ENCODE measurements at places on chromosomes 1 and 21.
A peak's percentile ranks its signal among the peaks of the same experiment; 100 is the strongest.

DNA sequence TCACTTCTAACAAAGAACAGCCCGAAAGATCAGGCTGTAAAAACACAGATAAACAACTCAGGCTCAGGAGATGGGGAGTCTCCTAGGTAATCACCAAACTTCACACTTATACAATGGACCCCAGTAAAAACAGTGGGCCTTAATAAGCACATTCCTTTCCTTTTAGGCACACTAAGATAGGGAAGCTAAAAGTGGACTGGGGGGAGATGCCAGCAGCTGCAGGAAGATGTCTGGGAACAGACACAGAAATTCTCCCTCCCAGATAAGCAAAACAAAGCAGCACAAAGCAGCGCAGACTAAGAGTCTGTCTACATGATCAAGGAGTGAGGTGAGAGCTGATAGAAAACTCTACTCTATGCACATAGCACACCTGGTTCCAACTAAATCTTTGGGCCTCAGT is 29.0 kb upstream of the CTBS start:
- DNase-seq: no peak

- DNase-seq: no peak
Observed at GRCh38 chr1:43858324-43858723, 75.3 kb upstream of the ARTN start.

- no peak for DNase-seq
Observed at GRCh38 chr1:11053758-11054137, 6.1 kb downstream of the SRM start.

DNA sequence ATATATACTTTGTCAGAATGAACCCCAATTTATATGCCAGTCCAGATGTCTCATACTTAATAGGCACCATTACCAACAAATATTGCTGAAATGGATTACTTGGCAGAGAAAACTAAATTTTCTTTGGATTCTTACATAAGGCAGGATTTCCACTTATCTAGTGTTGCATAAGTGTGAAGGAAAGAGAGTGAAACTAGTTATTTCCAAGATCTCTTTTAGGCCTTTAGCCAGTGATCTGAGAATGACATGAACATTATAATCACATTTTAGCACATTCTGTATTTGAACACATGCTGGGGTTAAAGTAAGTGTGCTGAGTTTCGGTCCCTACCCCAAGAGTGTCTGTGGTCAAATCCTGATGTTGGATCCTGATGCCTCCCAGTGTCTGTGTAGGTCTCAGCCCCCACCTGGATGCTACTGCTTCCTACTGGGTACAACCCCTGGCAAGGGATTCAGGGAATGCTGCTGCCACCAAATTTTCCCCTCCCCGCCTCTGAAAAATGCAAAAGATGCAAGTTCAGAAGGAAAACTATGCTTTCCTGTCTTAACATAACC is 11.2 kb downstream of the DDAH1 start:
- no peak for DNase-seq

GRCh38 chr1:81802707-81803430 is 2.1 kb downstream of the ADGRL2 start:
- DNase-seq: peak; percentile 19

GRCh38 chr1:161733526-161733925 is 12.2 kb downstream of the FCRLB start:
- DNase-seq: no peak

GRCh38 chr21:41640748-41641509 is 125.9 kb downstream of the RIPK4 start:
- DNase-seq: no peak

DNA sequence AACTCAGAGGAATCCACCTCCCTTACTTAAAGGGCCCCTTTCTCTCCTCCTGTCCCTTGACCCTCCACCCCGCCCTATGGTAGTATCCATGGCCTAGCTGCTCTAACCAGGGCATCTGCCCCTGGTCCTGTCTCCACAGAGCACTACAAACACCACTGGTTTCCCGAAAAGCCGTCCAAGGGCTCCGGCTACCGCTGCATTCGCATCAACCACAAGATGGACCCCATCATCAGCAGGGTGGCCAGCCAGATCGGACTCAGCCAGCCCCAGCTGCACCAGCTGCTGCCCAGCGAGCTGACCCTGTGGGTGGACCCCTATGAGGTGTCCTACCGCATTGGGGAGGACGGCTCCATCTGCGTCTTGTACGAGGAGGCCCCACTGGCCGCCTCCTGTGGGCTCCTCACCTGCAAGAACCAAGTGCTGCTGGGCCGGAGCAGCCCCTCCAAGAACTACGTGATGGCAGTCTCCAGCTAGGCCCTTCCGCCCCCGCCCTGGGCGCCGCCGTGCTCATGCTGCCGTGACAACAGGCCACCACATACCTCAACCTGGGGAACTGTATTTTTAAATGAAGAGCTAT is 1.7 kb downstream of the BTG2 start:
- no peak for DNase-seq

- no peak for DNase-seq
Observed at GRCh38 chr1:220887202-220887519, 7.9 kb downstream of the HLX start.

- DNase-seq: no peak
Observed at GRCh38 chr21:44405948-44406872, 49.1 kb upstream of the LRRC3 start.

- DNase-seq: no peak
Observed at GRCh38 chr1:63648689-63649088, 55.5 kb downstream of the PGM1 start.

DNA sequence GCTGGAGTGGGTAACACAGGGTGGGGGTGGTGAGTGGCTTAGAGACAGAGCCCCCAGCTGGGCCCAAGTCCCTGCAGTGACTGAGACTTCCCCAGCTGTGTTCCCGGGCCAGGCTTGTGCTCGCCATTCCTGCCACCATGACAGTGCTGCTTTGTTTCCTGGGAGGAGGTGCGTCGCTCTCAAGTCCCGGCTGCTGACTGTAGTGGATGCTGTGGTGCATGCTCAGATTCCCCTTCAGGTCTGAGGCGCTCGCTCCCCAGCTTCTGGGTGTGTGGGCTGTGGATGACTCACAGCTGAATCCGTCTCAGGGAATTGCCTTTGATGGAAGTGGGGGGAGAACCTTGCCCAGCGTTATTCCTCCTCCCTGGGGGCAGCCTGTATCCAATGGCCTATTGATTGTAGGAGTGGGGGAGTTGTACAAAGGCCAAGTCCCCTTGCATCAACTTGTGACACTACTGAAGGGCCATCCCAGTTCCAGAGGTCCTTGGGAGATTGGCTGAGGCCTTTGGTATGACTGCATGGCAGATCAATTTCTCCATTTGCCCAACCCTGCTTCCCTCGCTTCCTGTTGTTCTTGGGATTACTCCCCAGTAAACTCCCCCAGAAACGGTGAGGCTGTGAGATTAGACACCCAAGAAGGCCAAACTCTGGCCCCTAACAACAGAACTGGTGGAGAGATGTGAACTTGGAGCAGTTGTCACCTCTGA is 17.8 kb upstream of the POU3F1 start:
- DNase-seq: no peak

GRCh38 chr1:87403061-87403820 is 74.6 kb downstream of the LMO4 start:
- no peak for DNase-seq

DNA sequence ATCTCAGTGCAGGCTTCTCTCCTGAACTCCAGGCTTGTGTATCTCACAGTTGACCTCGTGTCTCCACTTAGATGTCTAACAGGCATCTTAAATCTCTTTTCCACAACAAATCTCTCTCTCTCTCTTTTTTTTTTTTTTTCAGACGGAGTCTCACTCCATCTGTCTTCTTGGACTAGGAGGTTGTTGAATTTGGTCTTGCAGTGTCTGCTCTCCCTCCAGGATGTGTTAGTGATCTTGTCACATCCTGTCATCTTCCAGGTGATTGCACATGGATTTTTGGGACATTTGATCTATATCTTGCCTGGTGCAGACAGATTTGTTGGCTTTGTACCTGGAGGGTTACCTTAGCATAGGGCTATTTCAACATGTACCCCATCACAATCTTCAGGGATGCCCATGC is 26.5 kb upstream of the KCNA10 start:
- no peak for DNase-seq

- no peak for DNase-seq
Observed at GRCh38 chr1:90724926-90725656, 8.0 kb upstream of the BARHL2 start.

DNA sequence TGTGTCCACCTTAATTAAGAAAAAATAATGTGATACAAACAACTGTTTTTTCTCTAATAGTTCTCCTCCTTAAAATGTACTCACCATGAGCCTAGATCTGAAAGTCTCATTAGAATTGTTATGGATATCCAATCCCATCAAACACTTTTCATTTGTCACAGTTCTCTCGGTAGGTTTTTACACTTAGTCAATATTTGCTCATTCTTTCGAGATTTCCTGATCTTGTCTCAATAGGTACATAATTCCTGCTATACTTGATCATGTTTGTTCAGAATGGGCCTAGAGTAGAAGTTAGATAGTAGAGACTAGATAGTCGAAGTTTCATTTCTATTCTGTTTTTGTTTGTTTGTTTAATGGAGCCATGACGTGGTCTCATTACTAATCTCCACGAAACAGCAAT is 2005.7 kb downstream of the NCAM2 start:
- no peak for DNase-seq

DNA sequence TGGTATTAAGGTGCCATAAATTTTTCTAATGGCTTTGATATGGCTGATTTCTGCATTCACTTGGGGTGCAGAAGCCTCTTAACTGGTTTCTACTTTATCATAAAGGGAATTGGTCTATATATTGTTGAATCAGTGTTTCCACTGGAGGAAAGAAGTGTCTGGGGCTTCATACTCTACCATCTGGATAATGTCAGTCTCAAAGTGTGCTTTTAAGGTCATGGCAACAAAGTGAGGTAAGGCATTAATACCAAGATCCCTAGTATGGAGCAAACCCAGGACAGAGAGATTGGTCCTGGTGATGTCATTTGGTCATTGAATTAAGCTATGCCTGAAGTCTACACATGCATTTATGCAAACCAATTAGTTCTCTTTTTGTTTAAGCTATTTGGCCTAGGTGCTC is 309.9 kb downstream of the DUSP10 start:
- DNase-seq: no peak

DNA sequence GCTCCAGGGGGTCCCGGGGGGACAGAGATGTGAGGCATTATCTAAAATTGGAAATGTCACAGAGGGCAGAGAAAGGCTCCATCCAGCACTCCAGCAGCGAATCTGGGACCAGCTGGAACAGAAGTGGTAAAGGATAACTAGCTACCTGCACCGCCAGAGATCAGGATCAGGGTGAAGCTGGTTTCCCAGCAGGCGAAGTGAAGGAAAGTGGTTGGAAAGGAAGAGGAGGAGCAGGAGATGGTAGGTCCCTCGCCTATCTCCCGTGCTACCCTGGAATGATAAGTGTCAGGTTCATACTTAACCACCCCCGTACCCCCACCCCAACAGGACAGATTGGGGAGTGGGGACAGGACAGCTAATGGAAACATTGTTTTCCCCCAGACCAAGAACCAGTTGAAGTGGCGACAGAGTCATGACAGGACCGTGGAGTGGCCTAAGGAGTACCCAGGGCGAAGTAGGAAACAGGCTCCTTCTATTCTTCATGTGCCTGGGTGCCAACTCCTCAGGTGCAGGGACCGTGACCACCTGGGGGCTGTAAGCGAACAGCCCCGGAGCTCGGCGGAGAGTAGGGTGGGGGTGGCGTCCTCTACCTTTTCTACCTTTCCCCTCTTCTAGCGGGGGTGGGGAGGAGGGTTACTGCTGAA is 717 bp downstream of the B4GALT3 start:
- DNase-seq: no peak

- no peak for DNase-seq
Observed at GRCh38 chr1:116099379-116099778, 11.8 kb upstream of the MAB21L3 start.

GRCh38 chr1:232282498-232282897 is 347.4 kb downstream of the SIPA1L2 start:
- DNase-seq: no peak

DNA sequence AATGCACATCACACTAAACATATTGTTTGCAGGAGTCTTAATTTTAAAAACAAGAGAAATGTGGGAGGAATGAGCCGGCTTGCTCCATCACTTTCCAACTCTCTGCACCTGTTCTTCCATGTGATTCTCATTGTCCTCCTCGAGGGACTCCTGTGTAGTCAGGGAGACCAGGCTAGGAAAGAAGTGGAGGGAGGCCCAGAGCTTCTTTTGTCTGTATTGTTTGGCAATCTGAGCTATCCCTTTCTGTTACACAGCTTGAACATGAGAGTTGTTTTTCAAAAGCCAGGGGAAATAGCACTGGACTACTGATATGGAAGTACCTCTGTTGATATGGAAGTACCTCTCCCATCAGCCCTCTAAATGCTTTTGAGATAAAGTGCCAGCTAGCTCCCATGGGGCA is 18.8 kb upstream of the LRRC8D start:
- DNase-seq: no peak

- DNase-seq: no peak
Observed at GRCh38 chr1:228463009-228463558, 24.1 kb upstream of the RNF187 start.

- DNase-seq: peak; percentile 76
Observed at GRCh38 chr1:54376430-54377039, 29.7 kb downstream of the SSBP3 start.

DNA sequence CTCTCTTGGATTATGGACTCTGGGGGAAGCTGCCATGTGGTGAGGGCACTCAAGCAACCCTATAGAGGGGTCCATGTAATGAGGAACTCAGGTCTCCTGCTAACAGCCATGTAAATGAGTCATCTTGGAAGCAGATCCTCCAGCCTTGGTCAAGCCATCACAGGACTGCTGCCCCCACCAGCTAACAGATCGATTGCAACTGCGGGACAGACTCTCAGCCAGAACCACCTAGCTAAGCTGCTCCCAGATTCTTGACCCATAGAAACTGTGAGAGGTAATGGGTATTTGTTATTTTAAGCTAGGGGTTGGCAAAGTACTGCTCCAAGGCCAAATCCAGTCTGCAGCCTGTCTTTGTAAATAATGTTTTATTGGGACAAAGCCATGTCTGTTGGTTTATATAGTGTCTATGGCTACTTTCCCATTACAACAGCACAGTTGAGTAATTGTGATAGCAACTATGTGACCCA is 27.6 kb upstream of the MAP3K7CL start:
- no peak for DNase-seq

DNA sequence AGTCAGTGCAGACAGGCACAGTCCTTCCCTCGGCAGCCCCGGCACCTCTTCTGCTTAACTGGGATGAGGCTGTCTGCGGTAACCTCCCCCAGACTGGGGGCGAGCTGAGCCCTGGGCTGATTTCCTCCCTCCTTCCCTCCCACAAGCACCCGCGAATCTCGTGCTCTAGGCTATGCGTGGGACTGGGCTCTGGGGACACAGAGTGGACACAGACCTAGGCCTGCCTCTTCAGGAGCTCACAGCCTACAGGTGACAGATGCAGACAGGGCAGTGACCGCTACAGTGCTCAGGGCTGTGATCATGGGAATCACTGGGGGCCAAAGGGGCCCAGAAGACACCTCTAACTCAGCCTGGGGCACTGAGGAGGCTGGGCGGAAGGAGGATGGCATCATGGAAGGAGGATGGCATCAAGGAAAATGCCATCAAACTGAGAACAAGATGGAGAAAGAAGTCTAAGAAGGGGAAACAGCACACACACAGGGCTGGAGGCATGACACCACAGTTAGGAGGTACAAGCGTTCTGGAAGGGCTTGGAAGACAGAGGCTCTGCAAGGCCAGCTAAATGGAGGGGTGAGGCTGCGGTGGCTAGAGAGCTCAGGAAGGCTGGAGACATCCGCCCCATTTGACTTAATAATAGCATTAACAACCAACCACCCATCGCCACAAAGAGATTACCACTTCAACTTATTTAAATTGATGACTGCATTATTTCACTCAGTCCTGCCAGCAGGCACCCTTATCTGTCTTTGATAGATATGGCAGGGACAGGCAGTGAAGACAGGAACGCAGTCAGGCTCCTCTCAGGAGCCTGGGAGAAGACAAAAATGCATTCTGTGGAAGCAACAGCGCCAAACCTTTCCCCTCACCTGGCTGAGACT is 4.2 kb downstream of the TTC39A start:
- DNase-seq: no peak

GRCh38 chr1:180130651-180131050 is 24.0 kb upstream of the QSOX1 start:
- DNase-seq: no peak

Measured in GM10248 (cell line).